GM04504 (cell line): ENCODE measurements at places on chromosomes 1 and 21.

GRCh38 chr1:156124557-156125483 lies 10.3 kb downstream of the LMNA start:
- DNase-seq, result no peak

GRCh38 chr1:207904391-207904790 lies 6.5 kb downstream of the CD34 start:
- no peak for DNase-seq

DNA sequence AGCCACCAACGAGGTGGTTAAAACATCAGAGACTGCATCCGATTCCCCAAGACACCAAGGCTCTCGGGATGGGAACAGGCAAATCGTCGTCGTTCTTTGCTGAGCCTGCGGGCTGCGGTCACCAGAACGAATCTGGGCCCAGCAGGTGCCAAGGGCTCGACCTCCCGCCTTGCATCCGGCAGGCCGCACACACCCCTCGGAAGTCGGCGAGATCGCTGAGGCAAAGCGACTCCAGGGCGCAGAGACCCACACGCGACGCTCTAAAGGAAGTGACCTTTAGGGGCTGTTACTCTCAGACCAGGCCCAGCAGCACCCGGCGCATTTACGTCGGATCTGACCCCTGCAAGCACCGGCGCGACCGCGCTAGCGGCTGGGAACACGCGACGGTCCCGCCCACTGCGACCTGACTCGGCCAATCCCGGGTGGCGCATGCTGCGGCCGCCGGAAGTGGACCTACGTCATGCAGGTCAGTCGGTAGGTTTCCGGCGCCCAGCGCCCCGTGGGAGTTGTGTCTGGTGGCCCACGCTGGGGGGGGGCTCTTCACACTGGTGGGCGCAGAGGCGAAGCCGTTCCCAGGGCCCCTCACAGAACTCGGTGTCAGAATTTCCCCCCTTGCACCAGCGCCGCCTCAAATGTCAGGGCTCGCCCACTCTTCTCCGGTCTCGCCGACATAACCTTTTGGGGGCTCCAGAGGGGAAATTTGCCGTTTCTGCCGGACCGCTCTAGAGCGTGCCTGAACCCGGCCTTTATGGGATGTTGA lies 7.5 kb upstream of the PARK7 start:
- no peak for DNase-seq

- no peak for DNase-seq
Observed at GRCh38 chr1:178684111-178684510, 40.9 kb upstream of the RALGPS2 start.

GRCh38 chr1:236480758-236481436 lies 42.9 kb upstream of the LGALS8 start:
- no peak for DNase-seq
